ENCODE measurements at places on chromosomes 13 and 19.

- no peak for DNase-seq
Observed at GRCh38 chr19:41997121-41997850, 3.3 kb upstream of the ATP1A3 start.

GRCh38 chr19:670609-671075 lies 5.5 kb upstream of the FSTL3 start:
- DNase-seq: no peak

DNA sequence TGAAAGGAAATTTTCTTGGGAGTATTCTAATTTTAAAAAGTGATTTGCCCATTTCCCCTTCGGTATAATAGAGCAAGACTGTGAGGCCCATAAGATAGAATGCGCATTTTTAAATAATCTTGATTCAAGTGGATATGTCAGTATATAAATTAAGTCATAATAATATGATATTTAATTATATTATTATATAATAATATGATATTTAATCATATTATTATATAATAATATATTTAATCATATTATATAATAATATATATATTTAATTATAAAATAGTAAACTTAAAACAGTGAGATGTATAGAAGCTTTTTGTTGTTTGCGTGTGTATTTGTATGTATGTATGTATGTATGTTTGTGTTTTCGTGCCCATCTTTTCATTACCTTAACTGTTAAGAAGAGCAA lies 682.5 kb downstream of the PCDH9 start:
- DNase-seq: no peak

DNA sequence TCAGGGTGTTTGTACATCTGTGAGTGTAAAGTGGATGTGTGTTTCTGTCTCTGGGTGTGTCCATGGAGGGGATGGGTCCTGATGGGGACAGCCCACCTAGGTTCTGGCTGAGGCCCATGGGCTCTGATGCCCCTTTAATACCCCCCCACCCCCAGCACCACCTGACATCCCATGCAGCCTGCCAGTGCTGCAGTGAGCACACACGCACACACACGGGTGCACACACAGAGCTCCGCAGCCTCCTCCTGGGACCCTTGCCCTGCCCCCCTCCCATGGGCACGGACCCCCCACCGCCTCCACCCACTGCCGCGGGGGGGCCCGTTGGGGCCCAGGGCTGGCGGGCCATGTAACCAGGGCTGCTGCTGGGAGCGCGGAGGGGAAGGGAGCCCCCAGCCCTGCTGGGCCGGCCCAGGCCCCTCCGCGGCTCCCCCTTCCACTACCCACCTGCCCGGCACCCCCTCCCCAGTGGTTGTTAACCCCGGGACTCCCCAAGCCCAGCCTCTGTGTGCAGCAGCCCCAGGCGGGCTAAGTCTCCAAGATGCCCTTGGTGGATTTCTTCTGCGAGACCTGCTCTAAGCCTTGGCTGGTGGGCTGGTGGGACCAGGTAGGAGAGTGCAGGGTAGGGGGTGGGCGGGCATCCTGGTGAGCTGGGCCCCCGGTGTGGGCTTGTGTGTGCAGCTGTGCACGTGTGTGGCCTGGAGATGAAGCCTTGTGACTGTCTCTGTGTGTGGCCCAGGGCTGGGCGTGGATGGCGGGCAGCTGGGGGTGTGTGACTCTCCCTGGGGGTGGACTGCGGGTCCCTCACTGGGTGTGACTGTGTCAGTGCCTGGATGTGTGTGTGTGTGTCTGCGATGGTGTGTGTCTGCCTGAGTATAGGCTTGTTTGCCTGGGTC lies 32.6 kb downstream of the PDE4A start:
- no peak for DNase-seq

GRCh38 chr13:90547272-90547790 lies 800.2 kb upstream of the MIR17HG start:
- no peak for DNase-seq

GRCh38 chr13:97057176-97057575 lies 62.9 kb upstream of the OXGR1 start:
- no peak for DNase-seq

DNA sequence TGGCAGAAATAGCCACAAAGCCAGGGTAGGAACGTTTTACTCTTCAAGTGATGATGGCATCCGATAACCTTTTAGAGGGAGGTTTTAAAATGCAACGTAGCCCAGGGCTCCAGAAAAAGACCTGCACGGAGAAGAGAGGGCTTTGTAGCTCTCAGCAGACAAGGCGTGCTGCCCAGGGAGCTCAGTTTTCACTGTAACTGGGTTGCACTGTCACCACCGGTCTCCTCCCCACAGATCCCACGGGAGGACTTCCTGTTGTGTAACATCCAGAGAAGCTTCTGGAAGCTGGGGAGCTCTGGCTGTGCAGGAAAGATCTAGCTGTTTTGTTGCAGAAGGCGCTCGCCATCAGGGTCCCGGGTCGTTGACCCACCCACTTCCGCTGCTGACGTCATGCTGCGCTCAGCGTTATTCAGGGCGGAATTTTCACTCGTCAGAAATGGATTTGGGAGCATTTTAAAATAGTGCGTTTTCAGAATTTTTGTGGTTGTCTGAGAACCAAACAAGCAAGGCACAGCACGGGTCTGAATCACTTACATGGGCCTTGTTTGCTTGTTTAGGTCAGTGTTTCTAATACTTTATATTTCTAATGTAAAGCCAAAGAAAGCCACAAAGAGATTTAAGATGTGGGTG lies 50.8 kb downstream of the ATP11A start:
- DNase-seq: no peak

DNA sequence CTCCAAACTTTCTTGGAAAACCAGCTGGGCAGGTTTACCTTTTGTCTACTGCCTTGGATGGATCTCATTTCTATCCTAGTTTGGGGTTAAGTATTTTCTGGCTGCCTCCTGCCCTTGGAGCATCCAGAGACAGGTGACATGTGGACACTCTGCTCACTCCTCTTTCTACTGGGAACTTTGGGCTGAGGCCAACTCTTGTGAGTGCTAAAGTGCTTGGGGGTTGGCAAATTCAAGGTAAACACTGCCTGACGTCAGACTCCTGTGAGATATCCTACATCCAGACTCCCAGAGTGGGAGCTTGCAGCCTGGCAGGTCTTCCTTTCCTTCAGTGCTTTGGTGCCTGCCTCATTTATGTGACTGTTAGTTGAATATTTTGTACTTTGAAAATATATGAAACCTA lies 388.1 kb downstream of the KCNRG start:
- DNase-seq: no peak

DNA sequence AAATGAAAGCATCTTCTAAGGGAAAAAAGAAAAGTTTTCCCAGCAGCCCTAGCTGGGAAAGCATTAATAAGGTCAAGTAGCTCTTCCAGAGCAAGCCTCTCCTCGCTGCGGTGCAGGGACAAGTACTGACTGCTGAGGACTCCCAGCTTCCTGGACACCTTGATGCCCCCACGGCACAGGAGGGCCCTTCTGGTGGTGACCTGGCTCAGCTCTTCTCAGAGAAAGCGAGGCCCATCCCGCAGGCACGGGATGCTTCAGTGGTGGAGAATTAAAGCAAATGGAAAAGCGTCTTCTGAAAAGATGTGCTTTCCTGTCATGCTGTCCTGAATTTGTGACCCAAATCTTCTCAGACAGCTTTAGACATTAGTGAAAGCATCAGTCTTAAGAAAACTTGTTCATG lies 38.8 kb upstream of the LATS2 start:
- no peak for DNase-seq

DNA sequence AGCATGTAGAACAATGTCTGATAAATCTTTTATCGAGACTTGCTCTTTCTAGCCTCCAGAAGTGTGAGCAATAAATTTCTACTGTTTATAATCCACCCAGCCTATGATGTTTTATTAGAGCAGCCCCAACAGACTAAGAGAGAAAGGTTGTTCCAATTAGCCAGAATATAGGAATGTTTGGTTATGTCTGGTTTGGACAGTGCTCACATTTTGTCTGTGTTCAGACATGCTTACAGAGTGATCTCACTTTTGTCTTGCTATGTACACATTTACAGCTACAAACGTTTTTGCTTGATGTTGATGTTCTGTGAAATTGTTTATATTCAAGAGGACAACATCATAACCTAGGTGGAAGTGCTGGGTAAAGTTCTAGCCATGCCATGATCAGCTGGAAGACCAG lies 18.0 kb upstream of the EVI5L start:
- no peak for DNase-seq

DNA sequence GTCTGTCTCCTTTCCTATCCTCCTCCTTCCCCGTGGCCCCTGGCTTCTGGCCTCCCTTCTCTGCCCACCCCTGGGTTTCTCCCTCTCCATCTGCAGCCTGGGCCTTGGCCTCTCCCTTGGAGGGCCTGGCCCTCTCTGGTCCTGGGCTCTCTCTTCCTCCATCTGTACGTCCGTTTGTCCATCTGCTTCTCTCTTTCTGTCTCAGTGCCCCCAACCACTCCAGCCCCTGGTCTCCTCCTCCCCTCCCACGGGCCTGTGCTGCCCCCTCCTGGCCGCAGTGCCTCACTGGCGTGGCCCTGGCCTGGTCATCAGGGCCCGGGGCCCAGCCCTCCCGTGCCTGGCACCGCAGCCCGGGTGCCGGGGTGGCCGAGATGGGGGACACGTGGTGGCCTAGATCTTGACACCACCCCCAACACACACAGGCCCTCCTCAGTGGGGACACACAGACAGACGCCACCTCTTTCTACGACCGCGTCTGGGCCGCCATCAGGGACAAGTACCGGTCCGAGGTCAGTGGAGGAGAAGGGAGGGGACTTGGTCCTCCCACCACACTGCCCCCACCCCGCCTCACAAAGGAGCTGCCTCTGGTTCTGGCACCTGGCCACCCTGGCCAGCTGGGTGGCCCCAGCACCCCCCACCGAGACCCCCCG lies 11.3 kb downstream of the PRKCSH start:
- no peak for DNase-seq

DNA sequence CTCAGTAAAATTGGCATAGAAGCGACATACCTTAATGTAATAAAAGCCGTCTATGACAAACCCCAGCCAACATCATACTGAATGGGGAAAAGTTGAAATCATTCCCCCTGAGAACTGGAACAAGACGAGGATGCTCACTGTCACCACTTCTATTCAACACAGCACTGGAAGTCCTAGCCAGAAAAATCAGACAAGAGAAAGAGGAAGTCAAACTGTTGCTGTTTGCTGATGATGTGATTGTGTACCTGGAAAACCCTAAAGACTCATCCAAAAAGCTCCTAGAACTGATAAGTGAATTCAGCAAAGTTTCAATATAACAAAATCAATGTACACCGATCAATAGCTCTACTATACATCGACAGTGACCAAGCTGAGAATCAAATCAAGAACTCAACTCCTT lies 63.3 kb downstream of the TNFSF13B start:
- DNase-seq: no peak

DNA sequence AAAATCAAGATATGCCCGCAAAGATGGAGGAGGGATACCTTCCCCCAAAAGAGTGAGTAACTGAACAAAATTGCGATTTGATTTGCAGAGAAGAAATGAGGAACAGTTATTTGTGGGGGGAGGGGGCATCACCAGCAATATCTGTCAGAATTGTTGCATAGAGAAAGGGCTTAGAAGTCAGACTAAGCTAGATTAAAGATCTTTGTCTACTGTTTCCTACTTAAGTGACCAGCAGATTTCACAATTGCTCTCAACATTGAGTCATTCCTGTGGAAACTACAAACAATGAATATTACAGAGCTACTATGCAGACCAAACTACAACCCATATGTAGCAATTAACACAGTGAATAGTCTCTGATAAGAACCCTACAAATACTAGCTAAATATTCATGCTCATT lies 27.4 kb downstream of the FPR3 start:
- no peak for DNase-seq

- no peak for DNase-seq
Observed at GRCh38 chr19:29215322-29215845, 2.4 kb upstream of the UQCRFS1 start.

GRCh38 chr13:94933230-94933751 lies 220.9 kb upstream of the SOX21 start:
- DNase-seq: no peak

DNA sequence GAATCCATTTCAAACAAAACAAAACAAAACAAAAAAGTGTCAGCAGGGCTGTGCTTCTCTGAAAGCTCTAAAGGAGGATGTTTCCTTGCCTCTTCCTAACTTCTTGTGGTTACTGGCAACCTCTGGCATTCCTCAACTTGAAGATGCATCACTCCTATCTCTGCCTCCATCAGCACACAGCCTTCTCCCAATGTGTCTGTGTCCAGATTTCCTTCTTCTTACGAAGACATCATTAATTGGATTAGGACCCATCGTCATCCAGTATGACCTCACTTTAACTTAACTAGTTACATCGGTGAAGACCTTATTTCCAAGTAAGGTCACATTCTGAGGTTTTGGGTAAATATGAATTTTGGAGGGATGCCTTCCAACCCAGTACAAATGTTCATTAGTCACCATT lies 33.8 kb upstream of the GTF2F2 start:
- DNase-seq: no peak

DNA sequence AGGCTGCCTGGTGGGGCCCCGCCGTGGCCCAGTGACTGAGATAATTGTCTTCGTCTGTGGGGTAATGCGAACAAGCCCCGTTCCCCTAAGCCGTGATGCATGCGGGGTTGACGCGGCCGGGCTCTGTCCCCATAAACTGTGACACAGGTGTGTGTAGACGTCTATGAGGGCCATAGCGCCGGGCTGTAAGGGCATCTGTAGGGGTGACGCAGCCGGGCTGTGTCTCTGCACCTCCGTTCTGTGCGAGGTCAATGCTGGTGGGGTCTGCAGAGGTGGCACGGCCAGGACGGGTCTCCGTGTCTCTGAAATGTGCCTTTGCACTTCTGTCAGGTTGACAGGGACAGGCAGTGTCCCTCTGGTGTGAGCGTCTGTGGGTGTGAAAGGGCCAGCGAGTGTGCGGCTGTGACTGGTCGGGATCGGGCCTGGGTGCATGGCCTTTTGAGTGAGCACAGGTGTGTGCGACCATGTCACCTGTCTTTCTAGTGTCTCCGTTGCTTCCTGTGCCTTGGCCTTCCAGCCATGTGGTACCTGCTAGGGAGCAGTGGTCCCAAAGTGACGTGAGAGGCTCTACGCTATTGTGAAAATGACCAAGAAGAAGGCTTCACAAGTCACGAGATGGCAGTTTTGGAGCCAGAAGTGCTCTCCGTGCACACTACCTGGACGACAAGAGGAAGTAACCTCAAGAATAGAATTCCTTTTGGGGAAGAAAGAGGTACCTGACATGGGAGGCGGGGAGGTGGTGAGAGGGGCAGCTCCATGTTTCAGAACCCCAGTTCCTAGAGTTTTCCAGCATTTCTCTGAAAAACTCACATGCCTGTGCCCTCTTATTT lies 16.4 kb upstream of the ZNF331 start:
- DNase-seq: no peak

GRCh38 chr13:24921881-24922280 lies 157.9 kb downstream of the RNF17 start:
- no peak for DNase-seq

- DNase-seq: no peak
Observed at GRCh38 chr19:2811735-2812413, 7.8 kb upstream of the ZNF554 start.

DNA sequence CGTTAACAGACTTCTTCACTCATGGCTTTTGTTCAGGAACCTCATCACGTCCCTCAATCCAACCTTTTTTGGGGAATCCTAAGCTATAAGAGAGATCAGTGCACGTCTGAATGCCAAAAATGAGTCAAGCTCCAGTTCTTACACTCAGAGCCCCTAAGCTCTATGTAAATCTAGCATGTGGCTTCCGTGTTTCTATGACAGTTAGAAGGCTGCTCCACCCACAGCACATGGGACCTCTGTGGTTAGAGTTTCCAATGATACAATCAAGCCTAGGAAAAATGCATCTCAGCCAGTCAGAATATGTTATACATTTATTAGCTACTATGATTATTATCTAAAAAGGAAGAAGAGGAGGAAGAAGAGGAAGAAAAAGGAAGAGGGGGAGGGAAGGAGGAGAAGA lies 135.9 kb downstream of the ENOX1 start:
- DNase-seq: no peak

GRCh38 chr19:1103708-1104310 lies at the start of gene GPX4:
Gene GPX4 (plus strand): TSS chr19:1103994. CDS start chr19:1104044, 50 bp downstream.
- peak; percentile 97 for DNase-seq
